ENCODE measurements at places on chromosomes 3 and 15.

GRCh38 chr3:162287600-162287999, 791.0 kb downstream of the OTOL1 start:
- no peak for DNase-seq

GRCh38 chr15:25596644-25597562, 158.1 kb upstream of the UBE3A start:
- DNase-seq = no peak

GRCh38 chr3:13119471-13120220, 46.4 kb upstream of the IQSEC1 start:
- no peak for DNase-seq

DNA sequence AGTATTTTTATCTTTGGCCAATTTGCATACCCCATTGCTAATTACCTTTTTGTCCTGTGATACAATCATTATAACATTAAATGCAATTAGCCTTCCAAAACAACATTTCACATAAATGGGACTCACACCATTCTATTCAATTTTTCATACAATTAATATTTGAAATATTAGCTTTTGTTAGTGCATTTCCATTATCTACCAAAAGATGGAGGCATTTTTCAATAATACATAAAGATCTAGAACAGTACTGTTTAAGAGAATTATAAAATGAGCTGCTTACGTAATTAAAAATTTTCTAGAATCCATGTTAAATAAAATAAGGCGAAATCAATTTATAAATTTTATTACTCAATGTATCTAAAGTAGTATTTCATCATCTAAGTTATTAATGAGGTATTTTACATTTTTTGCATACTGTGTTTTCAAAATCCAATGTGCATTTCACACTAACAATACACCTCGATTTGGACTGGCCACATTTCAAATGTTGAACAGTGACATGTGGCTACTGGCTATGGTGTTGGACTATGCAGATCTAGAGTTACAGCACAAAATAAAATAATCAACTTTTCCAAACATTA, 74.3 kb downstream of the TJP1 start:
- DNase-seq = no peak

- no peak for DNase-seq
Observed at GRCh38 chr3:53949541-53949940, 57.9 kb upstream of the SELENOK start.

- DNase-seq = no peak
Observed at GRCh38 chr3:100195375-100195774, 65.4 kb upstream of the TBC1D23 start.

DNA sequence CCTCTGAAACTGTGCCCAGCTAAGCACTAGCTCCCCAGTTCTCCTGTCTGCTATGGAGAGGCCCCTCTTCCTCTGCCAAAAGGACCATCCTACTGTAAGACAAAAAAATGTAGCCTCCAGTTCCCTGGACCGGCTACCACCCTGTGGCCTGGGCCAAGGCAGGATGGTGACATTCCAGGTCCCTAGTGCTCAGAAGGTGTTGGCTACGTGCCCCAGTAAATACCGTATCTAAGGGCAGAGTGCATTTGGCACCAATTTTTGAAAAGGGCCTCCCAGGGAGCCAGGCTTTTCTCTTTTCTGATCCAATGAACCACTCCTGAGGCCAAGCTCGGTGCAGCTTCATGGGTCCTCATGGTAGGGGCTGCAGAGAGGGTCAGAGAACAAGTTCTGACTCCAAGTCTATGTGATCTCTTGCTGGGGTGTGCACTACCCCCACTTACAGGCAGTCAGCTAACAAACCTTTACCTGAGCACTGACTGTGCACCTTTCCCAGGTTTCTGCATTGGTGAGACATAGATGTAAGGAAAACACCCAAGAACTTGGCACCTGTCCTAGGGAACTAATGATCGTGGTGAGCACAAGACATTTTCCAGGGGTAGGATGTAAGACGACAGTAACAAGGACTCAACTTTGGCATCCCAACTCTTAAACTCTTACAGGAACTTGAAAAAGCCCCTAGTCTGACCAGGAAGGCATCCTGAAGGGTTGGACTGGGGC, 32.6 kb downstream of the TLE3 start:
- DNase-seq = no peak

- DNase-seq = no peak
Observed at GRCh38 chr15:93649691-93650235, 560.8 kb upstream of the RGMA start.

GRCh38 chr3:66139415-66139814, 81.4 kb upstream of the SLC25A26 start:
- DNase-seq = no peak

All from stimulated activated CD8-positive, alpha-beta memory T cell treated with anti-CD3 and anti-CD28 coated beads, Interleukin-4, amount 100 ng/mL, for 4 hours (primary cell).